ENCODE measurements at places on chromosomes 4 and X.

DNA sequence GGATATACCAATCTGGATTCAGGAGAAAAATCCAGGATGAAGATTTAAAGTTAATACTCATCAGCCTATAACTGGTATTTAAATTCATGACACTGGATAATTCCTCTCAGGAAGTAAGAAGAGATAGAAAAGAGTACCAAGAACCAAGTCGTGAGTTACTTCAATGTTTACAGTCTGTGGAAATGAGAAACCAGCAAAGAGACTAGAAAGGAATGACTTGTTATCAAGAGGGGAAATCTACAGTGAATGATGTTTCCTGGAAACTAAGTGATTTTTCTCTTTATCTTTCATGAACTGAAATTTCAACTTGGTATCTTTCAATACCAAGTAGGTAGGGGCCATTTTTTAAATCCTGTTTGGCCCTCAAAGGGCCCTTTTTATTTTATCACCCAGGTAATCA is 217.9 kb upstream of the AFF2 start:
- DNase-seq: no peak

DNA sequence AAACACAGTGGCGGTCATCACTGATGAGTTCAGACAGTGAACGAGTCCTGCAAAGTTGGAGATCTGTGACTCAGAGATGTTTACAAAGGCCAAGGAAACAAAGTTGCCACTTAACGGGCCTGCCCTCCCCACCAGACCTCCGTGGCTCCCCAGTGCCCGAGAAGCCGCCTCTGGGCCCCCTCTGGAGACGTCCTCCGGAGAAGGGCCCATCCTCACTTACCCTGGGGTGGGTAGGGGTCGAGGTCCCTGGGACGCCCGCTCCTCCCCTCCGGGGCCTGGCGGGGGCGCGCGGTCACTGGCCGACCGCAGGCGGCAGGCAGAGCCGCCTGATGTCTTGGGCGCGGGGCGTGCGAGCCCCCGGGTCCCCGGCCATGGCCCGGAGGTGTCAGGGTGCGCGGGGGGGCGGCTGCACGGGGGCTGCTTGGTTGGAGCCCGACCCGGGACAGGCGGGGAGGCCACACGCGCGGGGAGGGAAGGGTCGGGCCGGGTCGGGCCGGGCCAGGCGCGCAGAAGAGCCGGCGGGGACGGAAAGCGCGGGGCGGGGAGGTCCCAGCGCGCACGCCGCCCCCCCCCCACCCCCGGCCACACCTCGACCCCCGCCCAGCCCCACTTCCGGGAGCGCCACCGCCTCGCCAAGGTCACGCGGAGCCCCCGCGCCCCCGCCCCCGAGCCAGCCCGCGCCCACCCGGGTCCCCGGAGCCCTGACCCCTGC is 529 bp downstream of the DHRSX start:
- DNase-seq: peak; percentile 61

DNA sequence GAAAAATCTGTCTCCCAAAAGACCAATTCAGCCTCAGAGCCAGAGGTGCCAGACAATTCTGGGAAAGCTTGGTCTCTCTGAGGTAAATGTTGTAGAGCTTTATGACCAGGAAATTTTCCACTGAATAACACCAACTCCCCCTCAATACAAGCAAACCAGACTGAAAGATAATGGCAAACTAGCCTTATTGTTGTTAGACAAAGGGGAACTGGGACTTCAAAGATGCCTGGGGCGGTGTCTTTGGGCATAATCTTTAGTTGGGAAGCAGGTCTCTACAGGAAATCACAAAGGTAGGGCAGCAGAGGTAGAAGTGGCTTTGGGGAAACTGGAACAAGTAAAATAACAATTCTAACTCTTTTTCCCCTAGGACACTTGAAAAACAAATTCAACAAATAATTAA is 12.0 kb downstream of the COL4A6 start:
- DNase-seq: no peak

DNA sequence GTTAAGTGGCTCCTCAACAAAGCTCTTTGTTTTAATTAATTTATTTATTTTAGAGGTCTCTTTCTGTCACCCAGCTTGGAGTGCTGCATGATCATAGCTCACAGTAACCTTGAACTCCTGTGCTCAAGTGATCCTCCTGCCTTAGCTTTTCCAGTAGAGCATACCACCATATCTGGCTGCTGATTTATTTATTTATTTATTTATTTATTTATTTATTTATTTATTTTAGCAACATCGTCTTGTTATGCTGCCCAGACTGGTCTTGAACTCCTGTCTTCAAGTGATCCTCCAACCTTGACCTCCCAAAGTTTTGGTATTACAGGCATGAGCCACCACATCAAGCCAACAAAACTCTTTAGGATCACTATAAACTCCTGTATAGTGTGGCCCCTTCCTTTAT is 15.8 kb upstream of the KLF8 start:
- DNase-seq: no peak

GRCh38 chr4:36388710-36389109 is 107.3 kb downstream of the DTHD1 start:
- DNase-seq: no peak

GRCh38 chr4:20137176-20137575 is 114.5 kb upstream of the SLIT2 start:
- no peak for DNase-seq

GRCh38 chrX:150692831-150693724 is at the start of gene MTMR1:
MTMR1 (plus strand) TSS chrX:150693396; CDS start chrX:150693531, 135 bp downstream.
- DNase-seq: peak; percentile 58

DNA sequence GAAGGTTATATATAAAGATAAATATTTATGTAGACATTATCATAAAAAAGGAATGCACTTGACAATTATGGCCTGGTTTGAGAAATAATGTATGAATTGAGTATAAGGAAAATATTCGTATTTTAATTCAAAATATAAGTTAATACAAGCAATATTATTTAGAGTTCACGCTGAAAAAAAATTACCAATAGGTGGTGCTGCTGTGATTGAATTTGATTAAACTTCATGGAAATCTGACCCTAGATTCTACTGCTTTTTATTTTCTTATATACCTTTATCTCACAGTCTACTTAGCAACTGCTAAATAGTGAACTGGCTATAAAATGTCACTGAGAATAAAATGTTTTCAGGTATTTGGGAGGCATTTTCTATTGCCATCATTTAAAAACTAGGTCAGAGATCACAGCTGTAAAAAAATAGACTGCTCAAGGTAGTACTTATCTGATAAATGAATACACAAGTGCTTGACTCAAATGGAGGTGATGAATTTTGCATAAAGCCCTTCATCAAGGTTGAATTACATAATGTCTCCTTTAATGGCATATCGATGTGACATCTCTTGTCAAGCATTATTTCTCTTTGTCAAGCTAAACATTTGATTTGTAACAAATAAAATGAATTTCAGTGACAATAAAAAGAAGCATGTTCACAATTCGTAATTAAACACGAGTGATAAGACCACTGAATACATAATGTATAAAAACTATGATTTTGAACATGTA is 1638.8 kb upstream of the PCDH7 start:
- no peak for DNase-seq

DNA sequence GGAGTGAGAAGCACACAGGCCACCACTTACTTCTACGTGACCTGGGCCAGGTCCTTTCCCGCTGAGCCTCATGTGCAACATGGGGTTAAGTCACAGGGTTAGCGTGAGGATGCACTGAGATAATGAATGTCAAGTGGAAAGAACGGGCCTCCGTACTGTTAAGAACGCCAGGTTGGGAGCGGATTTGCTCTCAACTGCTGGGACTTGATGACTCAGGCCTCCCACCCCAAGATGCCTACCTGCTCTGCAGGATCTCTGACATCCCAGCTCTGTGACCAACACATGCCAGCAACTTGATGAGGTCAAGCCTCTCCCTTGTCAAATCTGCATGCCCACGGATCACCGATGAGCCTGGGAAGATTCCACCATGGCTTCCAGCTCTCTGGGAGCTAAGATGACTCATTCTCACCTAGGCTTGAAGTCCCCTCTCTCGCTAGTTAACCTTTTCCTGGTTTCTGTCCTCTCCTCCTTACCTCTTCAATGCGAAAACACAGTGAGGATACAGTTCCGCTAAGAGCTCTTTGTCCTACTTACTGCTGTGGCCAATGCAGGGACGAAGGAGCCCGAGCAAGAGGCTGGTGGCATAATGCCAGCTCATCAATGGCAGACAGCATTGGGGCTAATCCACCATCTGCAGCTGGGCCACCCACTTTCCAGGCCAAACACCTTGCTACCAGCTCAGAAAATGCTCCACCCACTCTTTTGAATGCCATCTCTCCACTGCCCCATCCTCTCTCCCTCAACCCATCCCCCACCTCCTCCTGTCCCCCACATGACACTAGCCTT is 67.6 kb downstream of the PJA1 start:
- no peak for DNase-seq

DNA sequence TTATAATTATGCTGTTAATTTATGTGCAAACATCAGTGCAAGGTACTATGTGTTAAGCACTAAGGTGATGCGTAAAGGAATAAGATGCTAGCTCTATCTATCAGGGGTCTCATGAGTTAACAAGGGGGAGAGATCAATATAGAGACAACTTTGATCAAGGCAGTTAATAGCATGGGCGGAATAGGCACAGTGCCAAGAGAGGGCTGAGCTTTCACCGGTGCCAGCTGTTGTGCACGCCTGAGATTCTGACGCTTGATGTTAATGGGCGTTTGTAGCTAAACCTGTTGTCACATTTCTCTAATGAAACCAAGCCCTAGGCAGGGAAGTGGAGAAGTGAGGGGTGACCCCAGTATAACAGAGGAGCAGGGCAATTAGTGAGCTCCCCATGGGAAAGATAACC is 86.0 kb upstream of the NMU start:
- DNase-seq: no peak
